NCI-H2227 treated with DMSO at 0.1 percent for 48 hours (cell line): ENCODE measurements at places on chromosomes 3 and 15.

DNA sequence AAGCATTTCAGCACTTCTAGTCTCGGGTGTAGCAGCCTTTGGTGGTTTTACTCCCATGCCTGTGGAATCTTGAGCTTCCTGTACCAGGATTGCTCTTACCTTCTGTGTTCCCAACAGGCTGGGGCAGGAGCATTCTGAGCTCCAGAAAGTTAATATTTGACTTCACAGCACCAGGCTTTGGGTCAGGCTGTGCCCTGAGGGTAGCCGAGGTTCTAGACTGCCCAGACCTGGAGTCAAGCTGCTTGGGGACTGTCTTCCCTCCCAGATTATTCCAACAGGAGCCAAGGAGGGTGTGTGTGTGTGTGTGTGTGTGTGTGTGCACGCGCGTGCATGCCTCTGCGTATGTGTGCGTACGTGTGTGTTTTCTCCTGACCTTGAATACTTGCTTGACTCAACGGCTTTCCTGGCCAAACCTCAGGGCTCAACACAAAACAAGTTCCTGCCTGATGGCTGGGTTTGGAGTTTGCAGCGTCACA lies 94.8 kb downstream of the FLNB start:
- no peak for DNase-seq

DNA sequence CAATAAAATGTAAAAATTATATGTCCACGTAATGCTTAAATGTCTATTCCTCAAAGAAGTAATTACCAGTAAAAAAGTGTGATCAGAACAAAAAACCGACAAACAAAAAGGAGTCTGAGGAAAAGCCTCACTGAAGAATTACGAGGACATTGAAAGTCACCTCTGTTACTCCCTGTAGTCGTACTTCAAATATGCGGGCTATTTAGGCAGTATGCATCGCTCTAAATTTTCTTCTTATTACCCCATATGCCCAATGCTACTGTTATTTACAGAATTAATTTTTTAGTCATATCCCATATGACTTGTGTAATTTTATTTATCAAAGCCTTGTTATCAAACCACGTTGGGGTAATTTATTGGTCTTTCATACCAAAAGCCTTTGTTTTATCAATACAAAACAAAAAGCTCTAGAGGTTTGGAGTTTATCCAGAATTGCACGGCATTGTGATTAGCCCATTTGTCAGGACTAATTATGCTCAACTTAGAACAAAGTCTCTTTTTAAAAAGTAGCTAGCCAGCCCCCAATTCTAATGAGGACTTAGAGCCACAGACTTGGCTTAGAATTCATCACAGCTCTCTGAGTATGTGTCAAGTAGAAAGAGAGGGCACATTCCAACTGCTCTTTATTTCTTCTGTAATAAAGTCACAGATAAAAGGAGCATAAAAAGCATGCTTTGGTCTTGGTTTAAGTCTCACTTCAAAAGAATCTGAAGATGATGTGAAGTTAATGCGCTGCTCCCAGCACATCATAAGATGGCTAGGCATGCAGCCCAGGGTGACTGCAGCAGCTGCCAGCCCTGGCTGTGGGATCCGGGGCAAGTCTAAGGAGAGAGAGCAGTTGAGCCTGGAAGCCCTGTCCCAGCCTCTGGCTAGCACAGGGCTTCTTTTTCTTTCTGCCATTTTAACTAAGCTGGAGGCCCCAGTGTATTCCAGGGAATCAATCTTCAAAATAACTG lies 521.0 kb downstream of the GABRG3 start:
- no peak for DNase-seq

- no peak for DNase-seq
Observed at GRCh38 chr15:99857836-99858235, 124.6 kb upstream of the LYSMD4 start.

- DNase-seq, result no peak
Observed at GRCh38 chr3:12408984-12409683, 75.1 kb upstream of the TSEN2 start.

GRCh38 chr15:73357999-73358665 lies 10.6 kb downstream of the HCN4 start:
- DNase-seq, result no peak

DNA sequence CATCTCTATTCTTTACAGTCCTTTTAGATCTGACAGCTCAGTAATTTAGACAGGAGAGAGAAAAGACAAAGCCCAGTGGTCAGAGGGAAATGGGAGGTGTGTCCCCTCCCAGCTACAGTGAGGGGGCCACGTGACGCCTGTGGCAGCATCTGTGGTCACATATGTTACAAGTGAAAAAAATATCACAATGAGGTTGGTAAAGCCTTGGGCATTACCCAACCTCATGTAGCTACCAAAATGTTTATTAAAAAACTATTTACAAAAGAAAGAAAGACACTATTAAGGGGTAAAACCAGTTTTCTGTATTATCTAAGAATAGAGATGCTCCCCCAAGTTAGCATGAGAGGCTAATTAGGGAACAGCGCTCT lies 42.9 kb upstream of the PLCL2 start:
- no peak for DNase-seq

DNA sequence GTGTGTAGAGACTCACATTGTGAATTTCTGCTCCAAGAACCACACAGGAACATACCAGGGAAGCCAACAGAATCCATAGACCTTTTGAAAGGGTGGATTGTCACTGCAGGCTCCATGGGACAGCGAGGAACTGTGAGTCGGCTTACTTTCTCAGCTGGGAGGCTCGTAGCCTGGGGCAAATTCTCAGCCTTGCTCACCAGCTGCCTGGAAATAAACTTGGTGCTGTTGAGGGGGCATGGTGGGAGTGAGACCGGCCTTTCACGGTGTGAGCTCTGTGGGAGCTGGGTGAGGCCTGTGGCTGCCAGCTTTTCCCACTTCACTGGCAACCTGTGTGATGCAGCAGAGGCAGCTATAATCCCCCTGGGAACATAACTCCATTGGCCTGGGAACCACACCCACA lies 146.6 kb upstream of the P2RY1 start:
- DNase-seq, result no peak

DNA sequence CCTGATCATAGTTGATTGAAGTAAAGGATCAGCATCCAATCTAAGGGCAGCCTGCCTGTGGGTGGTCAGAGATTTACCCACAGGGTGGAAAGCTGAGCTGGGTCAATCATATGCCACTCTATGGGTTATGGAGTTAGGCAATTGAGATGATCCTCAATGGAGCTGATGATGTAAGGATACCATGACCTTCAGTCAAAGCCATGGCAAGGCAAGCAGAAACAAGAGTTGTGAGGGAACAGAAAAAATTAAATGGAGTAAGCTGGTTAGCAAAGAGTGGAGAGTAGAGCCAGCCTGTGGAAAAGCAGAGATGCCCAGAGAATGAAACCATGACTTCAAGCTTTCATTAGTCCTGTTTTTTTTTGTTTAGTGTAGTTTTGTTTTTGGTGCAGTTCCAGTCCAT lies 5.7 kb upstream of the IQGAP1 start:
- no peak for DNase-seq

DNA sequence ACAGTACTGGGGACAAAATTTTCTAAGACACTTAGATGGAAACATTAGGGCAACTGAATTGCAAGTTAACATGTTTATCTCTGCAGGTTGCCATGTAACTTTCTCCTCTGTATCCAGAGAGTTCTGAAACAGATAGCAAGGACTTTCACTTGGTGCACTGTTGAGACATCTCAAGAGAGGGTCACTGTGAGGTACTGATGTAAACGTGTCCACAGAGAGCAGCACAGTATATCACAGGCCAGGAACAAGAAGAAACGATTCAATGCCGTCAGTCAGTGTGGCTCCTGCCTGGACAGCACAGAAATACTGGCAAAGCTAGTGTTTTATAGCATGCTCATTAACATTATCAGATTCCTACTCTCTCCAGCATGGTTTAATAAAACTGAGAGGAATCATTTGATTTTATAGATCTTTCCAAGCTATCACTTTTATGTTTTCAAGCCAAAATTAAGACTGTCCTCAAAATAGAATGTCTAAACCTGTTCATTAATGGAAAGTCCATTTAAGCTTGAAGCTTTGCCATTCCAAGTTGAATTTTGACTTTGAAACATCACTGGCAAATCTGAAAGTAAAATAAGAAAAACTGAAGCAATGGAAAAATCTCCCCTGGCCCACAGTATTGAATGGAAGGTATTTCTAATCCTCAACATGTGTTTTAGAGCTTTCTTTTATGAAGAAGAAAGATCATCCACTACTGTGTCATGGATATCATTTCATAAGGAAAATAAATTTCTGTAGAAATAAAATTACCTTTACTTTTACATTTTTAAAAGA lies 102.7 kb downstream of the IMPG2 start:
- no peak for DNase-seq

DNA sequence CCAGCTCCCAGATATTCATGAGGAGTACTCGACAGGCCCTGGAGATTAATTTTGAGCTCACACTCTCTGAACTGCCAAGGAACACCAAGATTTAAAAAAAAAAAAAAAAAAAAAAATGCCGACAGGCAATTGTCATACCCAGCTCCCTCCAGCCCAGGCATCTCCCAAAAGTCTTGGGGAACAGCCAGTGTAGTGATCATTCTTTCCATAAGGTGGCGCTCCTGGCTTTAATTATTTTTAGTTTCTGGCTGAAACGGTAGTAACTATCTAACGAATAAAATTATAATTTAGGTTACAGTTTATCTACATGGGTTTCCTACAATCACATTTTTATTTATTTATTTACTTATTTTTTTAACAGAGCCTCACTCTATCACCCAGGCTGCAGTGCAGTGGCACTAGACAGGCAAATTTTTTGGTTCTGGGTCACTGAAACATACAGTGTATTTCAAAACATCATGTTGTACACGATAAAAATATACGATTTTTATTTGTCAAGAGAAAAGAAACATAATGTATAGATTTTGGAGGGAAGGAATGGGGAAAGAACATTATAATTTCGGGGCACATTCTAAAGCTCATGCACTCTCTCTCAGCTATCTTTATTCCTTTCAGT lies 157.3 kb downstream of the ADAMTS9 start:
- peak; percentile 9 for DNase-seq

GRCh38 chr3:108079043-108079442 lies 11.8 kb downstream of the CD47 start:
- no peak for DNase-seq

- no peak for DNase-seq
Observed at GRCh38 chr3:8574670-8575322, 69.8 kb downstream of the SSUH2 start.

- DNase-seq, result no peak
Observed at GRCh38 chr3:41092844-41093243, 106.5 kb upstream of the CTNNB1 start.
